Esophagus squamous epithelium (tissue), 5 donors: ENCODE measurements at places on chromosomes 13 and 19. TPM values are rescaled to one million over a fixed set of nuclear protein-coding genes. Genes with fewer than 3 reads are reported as not detected.
A peak's percentile ranks its signal among the peaks of the same experiment; 100 is the strongest.

ADAMTS10 gene
- total RNA-seq: 2.0 TPM

MYBPC2 gene
- not detected for total RNA-seq

- no peaks in the 10 kb centered on the region for H3K4me1 ChIP-seq
- no peak overlapping the region for H3K27ac ChIP-seq
- no peak for DNase-seq
These were observed 47.9 kb downstream of the ZNF99 start for GRCh38 chr19:22735911-22736645.

DNA sequence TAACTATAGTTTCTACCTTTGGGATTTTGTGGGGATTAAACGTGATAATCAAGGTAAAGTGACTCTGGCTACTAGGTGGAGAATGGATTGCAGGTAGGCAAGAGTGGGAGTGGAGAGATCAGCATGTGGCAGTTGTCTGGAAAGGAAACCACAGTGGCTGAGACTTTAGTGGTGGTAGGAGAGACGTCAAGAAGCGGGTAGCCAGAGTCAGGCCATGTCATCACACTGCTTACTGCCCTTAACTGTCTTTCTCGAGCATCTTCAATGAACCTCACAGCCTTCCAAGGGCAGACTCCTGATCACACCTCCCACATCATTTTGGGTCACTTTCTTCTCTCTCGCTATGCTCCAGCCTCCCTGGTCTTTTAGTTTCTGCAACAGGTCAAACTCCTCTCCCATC is 28.6 kb upstream of the MBNL2 start:
- no peak overlapping the region for H3K27ac ChIP-seq
- no peak for DNase-seq
- H3K4me1 ChIP-seq: no peaks in the 10 kb centered on the region
- no peaks in the 10 kb centered on the region for H3K36me3 ChIP-seq
- H3K27me3 ChIP-seq: no peaks in the 10 kb centered on the region
- no peak overlapping the region for H3K4me3 ChIP-seq

GRCh38 chr13:85970727-85971126 is 171.5 kb upstream of the SLITRK6 start:
- DNase-seq: no peak
- no peaks in the 10 kb centered on the region for H3K36me3 ChIP-seq
- H3K27me3 ChIP-seq: no peaks in the 10 kb centered on the region
- H3K4me1 ChIP-seq: no peaks in the 10 kb centered on the region
- no peak overlapping the region for H3K4me3 ChIP-seq
- no peak overlapping the region for H3K27ac ChIP-seq

TLE6 gene
- 3.3 TPM for total RNA-seq

DNA sequence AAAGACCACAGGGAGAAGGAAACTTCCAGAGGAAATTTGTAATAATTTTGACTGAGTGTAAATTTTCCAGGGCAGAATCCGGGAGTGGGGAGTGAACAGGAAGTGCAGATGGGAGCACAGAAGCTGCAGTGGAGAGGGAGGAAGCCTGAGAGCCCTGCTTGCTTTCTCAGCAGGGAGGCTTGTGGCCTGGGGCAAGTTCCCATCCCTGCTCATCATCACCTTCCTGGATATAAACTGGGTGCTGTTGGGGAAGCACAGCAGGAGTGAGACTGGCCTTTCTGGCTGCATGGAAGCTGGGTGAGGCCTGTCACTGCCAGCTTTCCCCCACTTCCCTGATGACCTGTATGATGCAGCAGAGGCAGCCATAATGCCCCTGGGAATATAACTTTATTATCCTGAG is 532.9 kb downstream of the SLITRK6 start:
- no peak overlapping the region for H3K27ac ChIP-seq
- H3K4me1 ChIP-seq: no peaks in the 10 kb centered on the region
- H3K36me3 ChIP-seq: no peaks in the 10 kb centered on the region
- no peak overlapping the region for H3K4me3 ChIP-seq
- no peaks in the 10 kb centered on the region for H3K27me3 ChIP-seq

DNA sequence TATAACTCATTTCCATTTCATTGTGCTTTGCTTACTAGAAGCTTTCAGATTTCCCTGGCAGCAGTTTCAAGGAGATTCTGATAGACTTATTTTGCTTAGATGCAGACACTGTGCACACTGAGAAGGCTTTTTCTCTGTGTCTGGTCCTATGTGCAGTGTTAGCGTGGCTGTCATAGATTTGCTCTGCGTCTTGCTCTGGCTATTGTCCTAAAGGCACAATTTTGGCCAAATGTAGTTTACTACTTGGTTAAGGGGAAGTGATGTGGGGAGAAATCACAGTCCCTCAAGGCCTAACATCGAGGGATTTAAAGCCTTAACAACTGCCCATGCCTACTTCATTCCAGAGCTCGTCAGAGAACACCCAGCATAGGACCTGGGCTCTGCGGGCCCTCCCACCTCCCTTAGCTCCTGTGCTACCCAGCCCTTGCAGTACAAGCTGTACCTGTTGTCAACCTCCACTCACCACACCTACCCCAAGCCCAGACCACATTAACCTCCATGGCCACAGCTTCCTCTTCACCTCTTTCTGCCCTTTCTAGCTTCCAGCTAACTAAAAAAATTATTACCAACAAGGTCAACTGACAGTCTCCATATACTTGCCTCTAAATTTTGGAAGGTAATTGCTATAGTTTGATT is 38.9 kb upstream of the KATNAL1 start:
- no peaks in the 10 kb centered on the region for H3K36me3 ChIP-seq
- peak overlapping the region; percentile 42 for H3K27ac ChIP-seq
- H3K27me3 ChIP-seq: no peaks in the 10 kb centered on the region

DNA sequence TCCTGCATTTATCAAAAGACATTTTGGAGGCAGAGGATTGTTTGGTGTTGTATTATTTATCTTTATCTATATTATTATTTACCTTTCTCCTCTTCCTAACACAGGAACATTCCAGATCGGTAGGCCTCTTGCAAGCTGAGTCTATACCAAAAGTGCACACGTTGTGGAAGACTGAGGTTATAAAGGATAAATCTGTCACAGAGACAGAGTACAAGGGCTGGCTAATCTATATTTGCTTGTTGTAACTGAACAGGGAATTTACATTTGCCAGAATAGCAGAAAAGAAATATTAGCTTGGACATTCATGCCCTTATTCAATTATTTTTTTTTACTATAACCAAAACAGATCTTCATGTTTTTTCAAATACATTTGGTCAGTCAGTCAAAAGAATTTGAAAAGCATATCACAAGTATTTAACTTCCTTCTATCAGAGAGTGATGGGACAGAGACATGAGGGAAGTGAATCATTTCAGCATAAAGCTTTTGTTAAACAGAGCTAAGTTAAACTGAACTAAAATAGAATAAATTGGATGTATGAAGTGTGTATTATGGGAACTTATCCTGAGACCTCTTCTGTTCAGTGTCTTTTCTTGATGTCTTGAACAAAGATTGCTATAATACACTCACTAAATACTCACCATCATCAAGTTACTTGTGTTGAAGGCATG is 352.5 kb downstream of the DNAJC15 start:
- H3K27me3 ChIP-seq: no peaks in the 10 kb centered on the region
- no peak for DNase-seq
- H3K4me1 ChIP-seq: no peaks in the 10 kb centered on the region
